Tongue (tissue), 3 donors: ENCODE measurements at places on chromosomes 7 and 10. TPM values are rescaled to one million over a fixed set of nuclear protein-coding genes. Genes with fewer than 3 reads are reported as not detected.

DNA sequence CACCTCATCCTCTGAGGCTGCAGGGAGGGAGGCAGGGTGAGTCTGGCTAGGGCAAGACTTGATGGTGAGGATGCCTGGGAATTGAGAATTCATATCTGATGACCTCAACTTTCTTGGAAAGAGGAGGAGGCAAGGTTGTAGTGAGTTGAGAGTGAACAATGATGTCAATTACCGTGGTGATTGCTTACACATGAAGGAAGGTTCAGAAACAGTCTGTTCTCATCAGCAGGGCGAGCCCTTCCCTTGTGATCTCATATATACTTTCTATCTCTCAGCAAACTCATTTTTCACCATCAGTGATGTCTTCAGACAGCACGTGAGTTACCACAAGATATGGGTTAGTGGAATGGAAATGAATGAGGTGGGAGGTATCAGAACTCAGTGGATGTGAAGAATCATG lies 20.1 kb upstream of the COL13A1 start:
- no peak for DNase-seq

NFE2L3 gene
- total RNA-seq, result 1.1 TPM

DNA sequence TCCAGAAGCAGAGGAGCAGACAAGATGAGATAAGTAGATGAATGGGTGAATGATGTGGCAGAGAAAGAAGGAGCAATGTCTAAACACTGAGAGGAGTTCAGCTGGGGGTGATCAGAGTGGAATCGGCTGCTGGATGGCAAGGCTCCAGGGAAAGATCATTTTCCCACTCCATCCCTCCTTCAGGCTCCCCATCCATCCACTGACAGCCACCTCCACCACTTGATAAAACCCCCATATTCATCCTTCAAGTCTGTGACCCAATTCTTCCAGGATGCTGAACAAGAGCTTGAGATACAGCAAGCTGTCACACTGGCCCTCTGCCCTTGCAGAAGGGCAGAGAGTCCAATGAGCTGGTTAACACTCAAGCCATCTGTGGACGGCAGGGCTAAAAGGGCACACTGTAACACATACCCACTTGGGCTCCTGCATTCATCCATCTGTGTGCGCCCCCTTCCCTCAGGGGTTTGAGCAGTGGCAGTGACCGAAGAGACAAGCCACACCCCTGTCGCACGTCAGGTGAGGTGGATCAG lies 30.8 kb upstream of the CACNB2 start:
- DNase-seq, result no peak

- no peak for DNase-seq
Measured at GRCh38 chr7:80591654-80592053, 46.8 kb upstream of the CD36 start.

DNA sequence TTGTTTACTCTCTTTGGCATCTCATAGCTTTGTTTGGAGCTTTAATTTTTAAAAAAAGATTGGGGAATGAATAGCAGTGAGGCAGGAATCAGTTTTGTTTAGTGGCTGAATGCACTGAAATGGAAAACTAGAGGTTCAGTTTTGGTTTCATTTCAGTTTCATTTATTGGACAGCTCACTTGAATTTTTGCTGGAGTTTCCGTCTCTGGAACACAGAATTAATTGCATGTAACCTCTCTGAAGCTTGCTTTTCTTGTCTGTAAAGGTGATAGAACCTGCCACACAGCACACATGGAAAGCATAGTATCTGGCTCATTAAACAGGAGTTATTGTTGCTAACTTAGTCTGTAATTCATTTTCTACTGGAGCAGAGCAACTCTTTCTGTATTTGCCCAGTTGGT lies 7.1 kb downstream of the GRM8 start:
- DNase-seq, result no peak

DNA sequence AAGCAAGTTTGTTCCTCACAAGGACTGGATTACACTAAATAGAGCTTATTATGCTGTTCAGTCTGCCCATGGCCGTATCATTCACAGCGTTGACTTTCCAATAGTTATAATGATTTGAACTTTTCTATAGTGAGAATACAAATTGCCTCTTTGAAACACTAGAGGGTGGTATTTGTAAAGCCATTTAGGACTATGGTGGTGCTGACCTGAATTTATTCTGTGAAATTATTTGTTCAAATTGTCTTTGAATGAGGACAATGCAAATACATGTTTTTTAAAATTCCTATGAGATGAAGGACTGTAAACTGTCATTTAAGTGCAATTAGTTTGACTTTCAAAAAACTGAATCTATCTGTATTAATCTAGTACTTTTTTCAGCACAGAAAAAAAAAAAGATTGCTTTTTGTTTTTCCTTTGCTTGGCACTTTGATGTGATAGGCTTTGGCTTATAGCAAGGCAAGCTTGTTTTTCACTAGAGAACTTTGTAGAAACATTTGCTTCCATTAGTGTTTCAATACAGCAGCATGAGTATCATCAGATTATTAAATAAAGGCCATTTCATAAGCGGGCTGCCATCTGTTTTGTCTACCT lies 122.7 kb upstream of the TMEM229A start:
- DNase-seq, result peak; percentile 45

DNA sequence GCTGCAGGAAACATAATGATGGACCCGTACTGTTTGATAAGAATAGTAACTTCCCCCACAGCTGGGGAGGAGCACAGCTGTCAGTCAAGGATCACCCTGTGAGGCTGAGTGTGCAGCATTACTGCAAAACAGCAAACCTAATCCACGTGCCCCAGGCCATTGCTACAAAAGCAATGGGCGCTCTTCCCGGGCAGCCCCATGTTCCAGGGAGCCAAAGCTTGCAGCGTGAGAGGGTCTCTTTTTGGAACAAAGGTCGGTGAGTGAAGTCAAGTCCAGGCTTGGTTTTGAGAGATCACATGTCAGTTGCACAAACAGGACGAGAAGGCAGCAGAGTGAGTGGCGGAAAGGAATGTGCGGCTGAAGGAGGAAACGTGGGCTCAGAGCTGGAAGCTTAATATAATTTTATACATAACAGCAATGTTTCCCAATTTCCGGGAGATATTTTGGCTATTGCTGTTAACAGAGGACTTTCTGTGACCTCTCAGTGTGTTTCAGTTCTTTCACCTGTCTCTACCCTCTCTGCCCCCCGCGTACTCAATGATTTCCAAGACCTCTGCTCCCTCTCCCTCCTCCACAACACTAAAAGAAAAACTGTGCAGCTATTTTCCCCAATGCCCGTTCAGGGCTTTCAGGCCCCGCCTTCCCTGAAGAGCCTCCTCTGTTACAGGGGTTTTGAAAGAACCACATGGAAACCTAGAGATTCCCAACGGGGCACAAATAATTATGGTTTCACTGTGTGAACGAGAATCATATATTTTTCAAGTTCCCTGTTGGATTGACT lies 128.9 kb downstream of the MTPAP start:
- DNase-seq, result peak; percentile 50

AKR1C4 gene
- not detected for total RNA-seq

- DNase-seq, result no peak
Measured at GRCh38 chr7:128197989-128198580, 43.0 kb upstream of the LEP start.

GRCh38 chr10:103990531-103990930 lies 23.6 kb downstream of the SLK start:
- DNase-seq, result no peak

GRCh38 chr7:67723591-67723990 lies 727.0 kb downstream of the TYW1 start:
- DNase-seq, result no peak

MYO3A gene
- 3.3 TPM for total RNA-seq

DNA sequence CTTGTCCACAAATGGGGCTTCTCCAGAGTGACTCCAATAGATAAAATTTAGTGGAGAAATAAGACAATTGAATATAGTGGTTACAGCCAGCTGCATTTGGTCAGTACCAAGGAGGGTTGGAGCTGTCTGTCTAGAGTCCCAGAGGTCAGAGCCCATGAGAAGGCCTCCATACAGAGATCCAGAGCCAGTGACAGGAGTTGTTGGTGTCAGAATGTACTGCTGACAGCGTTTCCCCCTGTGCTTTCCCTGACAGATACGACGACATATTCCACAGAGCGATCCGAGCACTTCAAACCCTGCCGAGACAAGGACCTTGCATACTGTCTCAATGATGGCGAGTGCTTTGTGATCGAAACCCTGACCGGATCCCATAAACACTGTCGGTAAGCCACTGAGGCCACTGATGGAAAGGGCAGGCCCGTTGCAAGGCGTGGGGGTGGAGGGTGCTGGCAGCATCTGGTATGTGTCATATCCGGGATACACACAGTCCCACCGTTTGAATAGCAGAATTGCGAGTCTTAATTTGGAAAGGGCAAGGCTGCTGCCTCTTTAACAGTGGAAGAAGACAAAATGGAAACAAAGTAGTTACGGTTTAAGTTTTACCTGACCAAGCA lies 483.6 kb downstream of the NRG3 start:
- DNase-seq, result no peak

GRCh38 chr10:23370106-23370505 lies 25.5 kb upstream of the C10orf67 start:
- DNase-seq, result peak; percentile 22

DNA sequence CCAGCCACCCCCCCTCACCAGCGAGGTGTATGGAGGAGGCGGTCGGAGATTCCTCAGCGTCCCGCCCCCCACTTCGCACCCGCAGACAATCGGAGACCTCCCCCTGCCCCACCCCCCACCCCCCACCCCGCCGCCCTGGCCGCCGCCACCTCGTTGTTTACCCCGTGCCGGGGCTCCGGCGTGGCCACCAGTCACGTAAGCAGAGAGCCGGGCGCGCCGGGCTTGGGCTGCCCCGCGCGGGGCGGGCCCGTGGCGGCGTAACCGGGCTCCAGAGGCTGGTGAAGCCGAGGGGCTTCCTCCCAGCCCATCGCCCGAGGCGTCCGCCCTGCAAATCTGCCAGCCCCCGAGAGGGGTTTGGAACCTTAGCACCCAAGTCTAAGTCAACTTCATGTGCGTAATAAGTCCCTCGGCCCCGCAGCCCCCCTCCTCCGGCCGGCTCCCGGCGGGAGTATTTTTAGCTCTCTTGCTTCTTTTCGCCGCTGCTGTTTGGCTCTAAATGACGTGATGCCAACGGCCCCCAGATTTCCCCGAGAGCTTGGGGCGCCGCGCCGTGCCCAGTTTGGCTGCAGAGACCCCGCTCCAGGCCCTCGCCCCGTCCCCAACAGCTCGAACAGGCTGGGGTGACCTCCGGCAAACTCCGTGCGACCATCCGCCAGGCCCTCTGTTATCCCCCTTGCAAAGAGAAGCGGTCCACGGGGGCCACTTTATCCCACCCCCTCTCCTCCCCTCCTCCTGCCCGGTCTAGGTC lies 2.7 kb downstream of the MXI1 start:
- peak; percentile 59 for DNase-seq

CFAP58 gene
- total RNA-seq, result 0.62 TPM

GRCh38 chr10:15579605-15580004 lies 140.1 kb downstream of the ITGA8 start:
- no peak for DNase-seq

- DNase-seq, result no peak
Measured at GRCh38 chr10:100339236-100339635, 7.8 kb upstream of the SCD start.

- no peak for DNase-seq
Measured at GRCh38 chr7:139745678-139746143, 32.1 kb downstream of the HIPK2 start.

IFIT1B gene
- total RNA-seq, result 0.92 TPM

- DNase-seq, result no peak
Measured at GRCh38 chr10:129875993-129876726, 87.9 kb downstream of the EBF3 start.

DNA sequence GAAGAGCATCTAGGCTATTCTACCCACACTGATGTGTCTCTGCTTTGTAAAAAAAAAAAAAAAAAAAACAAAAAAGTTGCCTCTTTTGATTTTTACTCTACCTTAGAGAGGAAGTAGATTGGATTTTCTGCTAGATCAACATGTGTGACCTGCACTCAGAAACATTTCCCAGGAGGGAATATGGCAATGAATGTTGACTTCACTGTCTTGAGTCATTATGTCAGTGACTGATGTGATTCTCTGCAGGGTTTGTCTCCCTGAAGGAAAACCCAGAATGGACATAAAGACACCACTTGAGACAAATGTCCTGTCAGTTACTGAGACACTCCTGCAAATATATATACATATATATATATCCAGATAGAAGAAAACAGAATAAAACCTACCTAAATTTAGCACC lies 370.3 kb downstream of the BMPER start:
- DNase-seq, result no peak

DNA sequence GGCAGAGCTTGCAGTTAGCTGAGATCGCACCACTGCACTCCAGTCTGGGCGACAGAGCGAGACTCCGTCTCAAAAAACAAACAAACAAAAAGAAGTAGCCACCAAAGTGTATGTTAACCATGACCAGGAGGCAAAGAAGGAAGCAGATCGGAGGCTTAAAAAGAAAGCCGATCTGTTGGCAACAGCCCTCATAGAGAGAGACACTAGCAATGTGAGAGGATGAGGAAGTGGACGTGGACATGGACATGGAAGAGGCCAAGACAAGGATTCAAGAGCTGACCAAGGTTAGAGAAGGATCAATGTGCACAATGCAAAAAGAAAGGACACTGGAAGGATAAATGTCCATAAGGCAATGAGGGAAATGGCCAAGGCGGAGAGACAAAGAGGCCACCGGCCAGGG lies 14.9 kb upstream of the ADCK2 start:
- DNase-seq, result no peak

DNA sequence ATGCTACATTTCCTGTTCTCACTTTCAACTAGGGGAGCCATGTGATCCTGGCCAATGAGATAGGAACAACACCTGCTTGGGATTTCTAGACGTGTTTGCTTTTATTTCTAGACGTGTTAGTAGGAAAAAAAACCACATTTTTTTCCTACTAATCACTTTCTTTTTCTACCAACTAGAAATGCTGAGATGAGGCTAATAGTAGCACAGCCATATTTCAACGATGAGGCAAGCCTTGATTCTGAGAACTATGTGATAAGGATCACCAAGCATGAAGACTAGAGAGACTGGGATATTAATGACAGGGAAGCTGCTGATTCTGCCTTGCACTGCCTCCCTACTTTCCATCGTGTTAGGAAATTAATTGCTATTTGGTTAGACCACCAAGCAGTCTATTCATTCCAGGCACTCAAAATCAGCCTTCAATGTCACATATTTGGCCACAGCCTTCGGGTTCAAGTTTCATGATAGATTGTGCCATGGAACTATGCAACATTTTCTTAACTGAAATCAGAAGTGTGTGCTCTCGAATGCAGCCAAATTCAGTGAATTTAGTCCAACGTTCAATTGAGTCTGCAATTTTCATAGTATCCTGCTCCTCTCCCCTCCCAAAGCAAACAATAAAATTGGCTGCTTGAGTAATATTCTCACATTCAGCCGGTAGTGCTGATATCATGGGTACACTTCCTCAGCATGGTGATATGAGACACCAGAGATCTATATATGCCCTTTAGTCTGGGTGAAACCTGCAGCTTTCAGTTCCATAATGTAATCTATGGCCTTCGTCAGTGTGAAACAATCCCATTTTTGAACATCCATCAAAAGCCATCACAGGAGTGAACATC lies 98.1 kb downstream of the GPR37 start:
- no peak for DNase-seq

DNA sequence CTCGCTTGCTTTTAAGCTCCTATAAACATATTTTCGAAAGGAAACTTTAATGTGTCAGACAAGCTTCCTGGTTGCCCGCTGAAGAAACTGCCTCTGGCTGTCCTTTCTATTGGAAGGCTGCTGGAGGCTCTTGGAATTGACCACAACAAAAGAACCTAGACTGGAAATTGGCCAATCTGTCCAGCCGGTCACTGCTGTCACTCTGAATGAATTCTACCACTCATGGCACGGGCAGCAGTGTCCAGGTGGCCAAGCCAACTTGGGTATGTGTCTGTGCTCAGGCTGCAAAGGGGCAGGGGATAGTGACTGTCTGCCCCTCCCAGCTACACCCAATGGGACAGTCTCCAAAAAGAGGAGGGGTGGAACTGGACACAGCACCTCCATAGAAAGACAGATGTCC lies 57.6 kb downstream of the CDH23 start:
- no peak for DNase-seq

CABCOCO1 gene
- 0.92 TPM for total RNA-seq
